Cerebellum (tissue), 4 donors: ENCODE measurements at places on chromosomes 2 and 18.
A peak's percentile ranks its signal among the peaks of the same experiment; 100 is the strongest.

DNA sequence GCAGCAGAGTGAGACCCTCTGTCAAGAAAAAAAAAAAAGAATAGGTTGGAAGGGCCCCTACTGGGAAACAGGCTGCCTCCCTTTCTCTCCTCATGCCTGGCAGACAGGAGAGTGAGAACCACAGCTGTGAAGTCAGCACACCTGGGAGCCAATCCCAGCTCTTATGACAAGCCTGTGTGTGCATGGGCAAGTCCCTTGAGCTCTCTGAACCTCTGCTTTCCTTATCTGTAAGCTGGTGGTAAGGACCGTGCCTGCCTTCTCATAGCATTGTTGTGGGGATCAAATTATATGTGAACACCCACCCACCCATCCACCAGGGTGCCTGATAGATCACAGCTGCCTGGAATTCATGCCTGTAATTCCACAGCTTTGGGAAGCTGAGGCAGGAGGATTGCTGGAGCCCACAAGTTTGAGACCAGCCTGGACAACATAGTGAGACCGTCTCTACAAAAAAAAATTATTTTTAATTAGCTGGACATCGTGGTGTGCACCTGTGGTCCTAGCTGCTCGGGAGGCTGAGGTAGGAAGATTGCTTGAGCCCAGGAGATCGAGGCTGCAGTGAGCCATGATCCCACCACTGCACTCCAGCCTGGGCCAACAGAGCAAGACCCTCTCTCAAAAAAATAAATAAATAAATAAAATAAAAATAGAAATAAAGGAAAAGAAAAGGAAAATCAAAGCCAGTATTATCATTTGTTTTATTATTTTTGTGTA is 66.9 kb upstream of the MCFD2 start:
- no peak for DNase-seq

- DNase-seq: no peak
Observed at GRCh38 chr18:53689886-53690285, 534.6 kb downstream of the MBD2 start.

DNA sequence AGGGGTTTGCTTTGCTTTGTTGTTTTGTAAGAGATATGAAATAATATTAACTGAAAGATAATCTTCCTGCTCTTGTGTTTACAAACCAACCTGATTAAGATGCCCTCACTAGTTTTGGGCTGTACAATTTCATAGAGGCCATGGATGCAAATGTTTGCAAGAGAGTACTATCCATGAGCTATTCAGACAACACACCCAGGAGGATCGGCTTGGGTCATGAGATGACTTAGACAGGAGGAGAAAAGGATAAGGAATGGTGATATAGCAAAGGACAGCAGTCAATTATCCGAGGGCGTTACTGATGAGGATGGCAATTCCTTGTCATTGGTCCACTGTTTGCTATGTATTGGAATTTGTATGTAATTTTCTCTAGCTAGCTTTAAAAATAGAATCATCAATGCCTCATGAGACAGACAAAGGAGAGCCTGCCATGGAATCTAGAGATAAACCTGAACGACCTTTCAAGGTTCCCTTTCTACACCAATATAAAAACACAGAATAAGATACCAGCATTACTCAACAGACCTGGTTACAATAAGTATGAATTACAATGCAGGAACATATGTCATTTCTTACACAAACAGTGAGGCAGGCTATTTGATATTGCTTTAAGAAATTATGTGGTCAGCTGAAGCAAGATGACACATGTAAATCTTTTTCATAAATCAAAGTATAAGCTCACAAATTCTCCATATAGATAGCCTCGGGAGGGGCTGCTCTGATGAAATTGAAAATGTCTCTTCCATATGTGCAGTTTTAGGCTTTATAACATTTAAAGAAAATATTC is 54.4 kb upstream of the SOS1 start:
- no peak for DNase-seq

GRCh38 chr2:1440581-1440980 is 27.3 kb downstream of the TPO start:
- no peak for DNase-seq

- DNase-seq: no peak
Observed at GRCh38 chr2:191508738-191509137, 169.2 kb upstream of the NABP1 start.

DNA sequence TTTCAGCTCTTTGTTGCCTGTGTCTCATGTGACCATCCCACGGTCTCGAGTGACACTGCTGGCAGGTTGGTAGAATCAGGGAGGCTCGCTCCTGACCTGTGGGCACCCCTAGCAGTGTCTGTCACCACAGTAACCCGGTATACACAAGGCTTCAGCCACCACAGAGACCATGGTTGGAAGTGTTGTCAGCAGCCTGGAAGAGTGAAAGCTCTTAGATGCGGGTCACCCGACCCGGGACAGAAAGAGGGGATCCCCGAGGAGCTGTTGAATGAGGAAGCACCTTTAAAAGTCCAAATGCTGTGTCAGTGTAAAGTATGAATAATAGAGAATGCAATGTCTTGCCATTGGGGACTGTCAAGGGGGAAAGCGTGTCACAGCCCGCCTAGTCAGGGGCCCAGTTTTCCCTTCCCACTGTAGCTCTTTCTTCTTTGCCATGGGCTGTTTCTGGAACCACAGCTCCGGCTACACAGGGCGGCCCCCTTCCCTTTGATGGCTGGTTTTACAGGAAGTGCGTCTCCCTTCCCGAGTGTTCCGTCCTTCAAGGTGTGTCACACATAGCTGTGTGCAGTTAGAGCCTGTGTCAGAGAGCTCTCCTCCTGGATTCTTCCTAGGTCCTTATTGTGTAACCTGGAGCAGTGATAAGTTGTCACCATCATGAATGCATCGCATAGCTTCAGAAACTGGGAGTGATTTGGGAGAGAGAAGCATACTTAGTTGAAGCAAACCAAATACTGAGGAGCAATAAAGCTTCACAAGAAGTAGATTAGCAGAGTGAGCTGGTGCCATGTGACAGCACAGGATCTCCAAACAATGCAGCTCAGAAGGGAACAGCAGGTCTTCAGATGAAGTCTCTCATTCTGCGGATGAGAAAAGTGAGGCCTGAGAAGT is 81.4 kb downstream of the MTCL1 start:
- no peak for DNase-seq

GRCh38 chr2:194610297-194610696 is 1046.7 kb upstream of the SLC39A10 start:
- no peak for DNase-seq

DNA sequence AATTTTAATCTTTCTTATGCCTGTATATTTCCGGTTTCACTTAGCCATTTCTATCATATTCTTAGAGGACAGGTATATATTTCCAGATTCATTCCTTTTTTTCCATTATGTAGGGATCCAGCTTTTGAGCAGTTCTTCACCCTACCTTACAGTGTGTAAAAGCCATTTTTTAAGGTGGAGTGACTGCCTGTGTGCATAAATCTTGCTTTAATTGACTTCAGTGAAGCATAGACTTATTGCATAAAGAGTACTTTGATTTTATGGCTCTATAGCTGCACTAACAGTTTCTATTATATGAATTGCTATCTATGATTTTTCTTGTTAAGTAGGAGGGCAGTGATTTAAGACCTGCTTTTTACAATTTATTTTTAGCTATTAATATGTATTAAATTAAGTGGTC is 132.6 kb downstream of the NYAP2 start:
- DNase-seq: no peak

GRCh38 chr2:136052369-136053362 is 65.3 kb downstream of the CXCR4 start:
- no peak for DNase-seq

DNA sequence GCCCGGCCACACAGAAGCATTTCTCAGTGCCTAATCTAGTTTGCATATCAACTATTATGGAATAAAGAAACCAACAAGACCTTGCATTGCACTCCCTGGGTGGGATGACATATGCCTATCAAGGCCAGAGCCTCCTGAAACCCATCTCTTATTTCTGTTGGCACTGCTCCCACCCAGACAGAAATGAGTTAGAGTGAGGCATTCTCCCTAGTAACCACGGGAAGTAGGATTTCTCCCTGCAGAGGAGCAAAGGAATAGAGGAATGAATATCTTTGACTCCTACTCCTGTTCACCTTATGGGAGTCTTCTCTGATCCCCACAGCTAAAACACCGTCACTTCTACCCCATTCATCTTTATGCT is 24.2 kb upstream of the SCYGR1 start:
- DNase-seq: no peak

DNA sequence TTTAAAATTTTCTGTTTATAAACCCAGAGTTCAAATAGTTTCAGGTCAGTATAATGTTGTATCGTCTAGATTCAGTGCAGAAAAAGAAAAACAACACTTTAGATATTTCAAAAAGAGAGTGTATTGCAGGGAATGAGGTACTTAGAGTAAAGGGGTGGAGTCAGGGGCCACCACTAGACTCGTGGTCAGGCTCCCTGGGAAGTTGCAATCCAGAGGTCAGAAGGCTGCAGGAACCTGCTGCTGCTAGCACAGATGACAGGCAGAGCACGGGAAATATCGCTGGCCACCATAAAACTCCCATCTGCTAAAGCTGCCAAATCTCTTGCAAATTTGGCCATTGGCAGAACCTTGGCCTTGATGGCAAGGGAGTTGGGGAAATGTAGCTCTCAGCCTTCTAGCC is 64.6 kb downstream of the THNSL2 start:
- no peak for DNase-seq

DNA sequence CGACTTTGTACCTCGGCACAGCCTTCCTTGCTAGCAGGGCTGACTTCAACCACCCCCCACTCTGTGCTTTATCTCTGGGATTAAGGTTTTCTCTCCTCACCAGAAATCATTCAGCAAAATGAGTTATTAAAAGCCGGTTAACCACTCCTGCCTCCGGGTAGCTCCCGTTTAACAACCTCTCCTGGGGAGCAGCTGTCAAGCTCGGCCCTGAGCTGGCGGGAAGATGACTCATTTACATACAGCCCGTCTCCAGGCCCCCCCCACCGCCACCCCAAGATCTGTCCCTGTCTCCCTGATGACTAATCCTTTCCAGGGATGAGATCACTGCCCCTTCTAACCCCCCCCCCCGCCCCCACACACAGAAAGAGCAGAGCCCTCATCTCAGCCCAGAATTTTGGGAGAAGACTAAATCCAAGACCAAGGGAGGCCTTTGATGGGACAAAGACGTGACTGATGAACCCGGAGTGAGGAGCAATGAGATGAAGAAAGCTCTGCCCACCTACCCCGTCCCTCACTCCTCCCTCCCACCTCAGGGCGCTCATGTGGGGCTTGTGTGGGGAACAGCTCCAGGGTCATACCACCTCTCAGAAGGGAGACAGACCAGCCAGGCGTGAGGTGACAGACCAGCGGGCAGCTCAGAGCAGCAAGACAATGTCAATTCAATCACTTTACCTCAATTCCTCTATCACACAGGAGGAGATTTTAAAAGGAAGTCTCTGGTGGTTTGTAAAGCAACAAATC is 131.4 kb downstream of the MSH2 start:
- DNase-seq: peak; percentile 48

DNA sequence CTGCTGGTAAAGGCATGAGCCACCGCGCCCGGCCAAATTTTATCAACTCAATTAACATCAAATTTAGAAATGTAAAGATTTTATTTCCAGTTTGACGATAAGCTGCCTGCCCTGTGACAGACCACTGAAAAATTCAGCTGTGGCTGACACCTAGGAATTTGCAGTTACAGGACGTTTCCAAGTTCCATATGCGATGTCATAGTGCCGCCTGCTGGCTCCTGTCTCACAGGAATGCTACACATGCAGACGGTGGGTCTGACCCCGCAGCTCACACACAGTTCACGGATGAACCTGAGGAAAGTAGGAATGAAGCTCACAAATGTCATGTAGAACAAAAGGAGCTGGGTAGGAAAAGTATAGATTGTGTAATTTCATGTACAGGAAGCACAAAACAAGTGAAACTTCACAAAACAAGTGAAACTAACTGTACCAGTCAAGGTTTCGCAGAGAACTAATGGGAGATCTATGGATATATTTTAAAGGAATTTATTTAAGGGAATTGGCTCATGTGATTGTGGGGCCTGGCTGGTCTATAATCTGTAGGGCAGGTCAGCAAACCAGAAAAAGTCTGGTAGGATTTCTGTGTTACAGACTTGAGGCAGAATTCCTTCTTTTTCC is 13.2 kb upstream of the SEH1L start:
- peak; percentile 69 for DNase-seq

DNA sequence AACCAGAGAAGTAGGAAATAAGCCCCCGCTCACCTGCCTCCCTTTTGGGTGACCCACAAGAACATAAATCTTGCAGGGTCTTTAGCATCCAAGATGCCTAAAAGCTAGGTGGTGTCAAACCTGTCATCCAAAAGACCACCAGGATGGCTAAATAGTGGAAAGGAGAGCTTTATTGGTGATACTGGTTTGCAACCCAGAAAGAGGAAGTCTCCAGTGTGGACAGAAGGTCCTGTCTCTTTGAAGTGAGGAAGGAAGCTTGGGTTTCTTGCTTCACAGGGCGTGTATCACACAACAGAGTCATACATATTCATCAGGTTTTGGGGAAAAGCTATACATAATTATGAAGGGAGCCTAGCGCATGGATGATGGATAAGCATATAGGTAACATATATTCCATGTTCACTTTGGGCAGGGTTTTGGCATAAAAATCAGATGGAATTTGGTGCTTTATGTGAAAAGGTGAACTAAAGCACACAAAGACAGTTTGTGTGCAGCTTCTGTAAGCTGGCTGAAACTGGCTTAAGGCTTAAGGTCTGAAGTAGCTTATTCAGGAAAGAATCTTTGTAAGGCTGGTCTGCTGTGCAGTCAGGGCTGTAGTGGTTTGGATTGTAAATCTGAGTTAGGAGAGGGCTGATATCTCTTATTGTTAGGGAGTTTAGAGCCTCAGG is 102.2 kb upstream of the MSH2 start:
- no peak for DNase-seq

- DNase-seq: no peak
Observed at GRCh38 chr18:54181856-54182602, 42.4 kb downstream of the MBD2 start.

DNA sequence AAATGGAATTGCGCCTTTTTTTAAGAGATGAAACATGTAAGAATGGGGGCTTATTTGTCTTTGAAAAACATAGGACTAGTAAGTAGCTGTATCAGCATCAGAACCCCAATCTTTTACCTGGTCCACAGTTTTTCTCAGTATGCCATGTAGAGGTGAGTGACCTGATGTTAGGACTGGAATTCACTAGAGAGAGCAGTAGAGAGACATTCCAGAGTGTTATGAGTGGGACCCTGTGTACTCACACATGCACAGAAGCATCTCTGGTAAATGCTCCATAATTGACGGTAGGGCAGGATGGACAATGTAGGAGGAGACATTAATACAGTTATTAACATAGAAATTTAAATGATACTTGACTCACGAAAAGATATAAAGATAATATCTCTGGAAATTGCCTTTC is 1.4 kb upstream of the GALNT13 start:
- DNase-seq: peak; percentile 32

DNA sequence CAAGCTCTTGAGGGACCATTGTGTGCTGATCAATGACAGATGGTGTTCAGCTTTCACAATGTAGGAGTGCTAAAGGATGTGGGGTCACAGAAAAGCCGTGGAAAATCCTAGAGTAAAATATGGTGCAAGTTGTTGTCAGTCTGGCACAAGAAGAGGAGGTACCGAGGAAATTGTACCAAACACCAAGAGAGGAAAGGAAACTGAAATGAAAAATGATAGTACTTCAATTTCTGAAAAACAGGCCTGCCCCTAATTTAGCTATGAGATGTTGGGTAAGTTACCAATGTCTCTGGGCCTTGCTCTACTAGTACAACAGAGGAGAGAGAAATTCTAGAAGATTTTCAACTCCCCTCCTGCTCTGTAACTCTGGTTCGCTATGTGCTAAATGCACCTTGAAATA is 78.8 kb upstream of the PELI1 start:
- DNase-seq: no peak

GRCh38 chr2:15811367-15811766 is 129.0 kb upstream of the MYCN start:
- no peak for DNase-seq
